ENCODE measurements at places on chromosomes 2 and 18. TPM values are rescaled to one million over a fixed set of nuclear protein-coding genes. Genes with fewer than 3 reads are reported as not detected.

The EML6 gene
- 0.16 TPM for polyA plus RNA-seq

The CCDC68 gene
- polyA plus RNA-seq: 0.78 TPM

The SERPINB10 gene
- polyA plus RNA-seq: 0.73 TPM

The ANO7 gene
- 0.62 TPM for polyA plus RNA-seq
